ENCODE measurements at places on chromosomes 6 and 20. TPM values are rescaled to one million over a fixed set of nuclear protein-coding genes. Genes with fewer than 3 reads are reported as not detected.
A peak's percentile ranks its signal among the peaks of the same experiment; 100 is the strongest.

GRCh38 chr6:11803591-11803971 lies 25.0 kb upstream of the ADTRP start:
- no peak for DNase-seq

- DNase-seq, result no peak
These were observed 62.6 kb downstream of the CBFA2T2 start for GRCh38 chr20:33552519-33552918.

- no peak for DNase-seq
These were observed 1.9 kb downstream of the SMPD2 start for GRCh38 chr6:109442393-109442924.

DNA sequence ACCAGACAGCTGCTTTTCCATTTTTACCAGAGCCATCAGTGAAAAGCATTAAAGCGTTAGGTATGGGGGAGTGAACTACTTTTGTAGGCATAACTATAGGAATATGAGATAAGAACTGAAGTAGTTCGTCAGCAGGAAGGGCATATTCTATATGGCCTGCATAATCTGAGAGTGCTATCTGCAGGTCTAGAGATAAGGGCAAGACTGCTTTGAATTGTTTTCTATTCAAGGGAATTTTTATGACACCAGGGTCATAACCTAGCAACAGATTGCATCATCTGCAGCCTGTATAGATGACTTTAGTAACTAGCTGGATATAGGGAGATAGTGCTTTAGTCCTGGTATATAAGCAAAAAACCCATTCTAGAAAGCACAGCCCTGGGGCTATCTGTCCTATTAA lies 437.3 kb upstream of the HTR1E start:
- no peak for DNase-seq

- no peak for DNase-seq
These were observed 116.9 kb downstream of the TTLL2 start for GRCh38 chr6:167441715-167442206.

GRCh38 chr6:35343092-35343834 lies 905 bp downstream of the PPARD start:
- DNase-seq, result no peak

DNA sequence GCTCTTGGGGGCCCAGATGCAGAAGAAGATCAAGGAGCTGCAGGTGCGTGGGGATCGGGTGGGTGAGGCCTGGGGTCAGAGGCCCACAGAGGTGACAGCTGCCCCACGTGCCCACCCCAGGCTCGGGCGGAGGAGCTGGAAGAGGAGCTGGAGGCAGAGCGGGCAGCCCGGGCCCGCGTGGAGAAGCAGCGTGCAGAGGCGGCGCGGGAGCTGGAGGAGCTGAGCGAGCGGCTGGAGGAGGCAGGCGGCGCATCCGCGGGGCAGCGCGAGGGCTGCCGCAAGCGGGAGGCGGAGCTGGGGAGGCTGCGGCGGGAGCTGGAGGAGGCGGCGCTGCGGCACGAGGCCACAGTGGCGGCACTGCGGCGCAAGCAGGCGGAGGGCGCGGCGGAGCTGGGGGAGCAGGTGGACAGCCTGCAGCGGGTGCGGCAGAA lies 41.5 kb downstream of the MYH7B start:
- no peak for DNase-seq

GRCh38 chr6:80528115-80528514 lies 421.6 kb downstream of the BCKDHB start:
- no peak for DNase-seq

DNA sequence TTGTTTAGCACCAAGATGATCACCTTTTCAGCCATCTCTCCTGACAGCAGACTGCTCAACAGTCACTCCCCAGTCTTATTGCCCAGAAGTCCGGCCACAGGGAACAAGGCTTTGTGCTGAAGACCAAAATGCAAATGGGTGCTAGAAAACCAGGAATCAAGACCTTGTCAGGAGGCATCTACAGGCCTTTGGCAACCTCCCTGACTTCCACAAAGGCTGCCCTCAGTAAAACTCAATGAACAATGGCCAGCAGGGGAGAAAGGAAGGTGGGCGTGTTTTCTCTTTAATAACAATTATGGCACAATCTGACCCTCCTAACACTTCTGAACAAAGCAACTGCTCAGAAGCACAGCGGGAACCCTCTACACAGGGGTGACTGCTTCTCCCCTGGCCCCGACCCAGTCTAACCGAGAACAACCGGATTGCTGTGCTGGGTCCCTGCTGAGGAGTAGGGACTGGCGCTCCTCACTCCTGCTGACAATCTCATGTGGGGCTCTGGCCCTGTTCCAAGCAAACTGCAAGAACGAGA lies 41.6 kb downstream of the PLCG1 start:
- DNase-seq, result no peak

GRCh38 chr6:24148154-24148570 lies 22.1 kb downstream of the NRSN1 start:
- DNase-seq, result no peak

- DNase-seq, result no peak
These were observed 94.6 kb upstream of the MAN1A1 start for GRCh38 chr6:119443993-119444641.

DNA sequence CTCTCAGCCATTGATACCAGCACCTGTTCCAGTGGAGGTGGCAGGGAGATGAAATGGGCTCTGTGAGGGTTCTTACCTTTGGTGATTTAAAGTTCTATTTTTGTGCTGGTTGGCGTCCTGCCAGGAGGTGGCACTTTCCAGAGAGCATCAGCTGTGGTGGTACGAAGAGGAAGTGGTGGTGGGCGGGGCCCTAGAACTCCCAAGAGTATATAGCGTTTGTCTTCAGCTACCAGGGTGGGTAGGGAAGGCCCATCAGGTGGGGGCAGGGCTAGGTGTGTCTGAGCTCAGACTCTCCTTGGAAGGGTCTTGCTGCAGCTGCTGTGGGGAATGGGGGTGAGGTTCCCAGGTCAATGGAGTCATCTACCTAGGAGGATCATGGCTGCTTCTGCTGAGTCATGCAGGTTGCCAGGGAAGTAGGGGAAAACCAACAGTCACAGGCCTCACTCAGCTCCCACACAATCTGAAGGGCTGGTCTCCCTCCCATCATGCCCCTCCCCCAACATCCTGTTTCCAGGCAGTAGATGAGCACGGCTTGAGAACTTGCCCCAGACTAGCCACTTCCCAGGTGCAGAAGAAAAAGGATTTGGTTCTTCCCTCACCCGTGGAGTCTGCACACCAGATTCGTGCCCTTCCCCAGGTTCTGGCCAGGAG lies 46.6 kb downstream of the MOXD1 start:
- DNase-seq, result peak; percentile 82

- DNase-seq, result no peak
These were observed 868.9 kb downstream of the EPHA7 start for GRCh38 chr6:92550501-92550900.

GRCh38 chr6:63403725-63404124 lies 83.9 kb upstream of the LGSN start:
- no peak for DNase-seq

GRCh38 chr6:147750413-147750812 lies 241.9 kb downstream of the SAMD5 start:
- no peak for DNase-seq

DNA sequence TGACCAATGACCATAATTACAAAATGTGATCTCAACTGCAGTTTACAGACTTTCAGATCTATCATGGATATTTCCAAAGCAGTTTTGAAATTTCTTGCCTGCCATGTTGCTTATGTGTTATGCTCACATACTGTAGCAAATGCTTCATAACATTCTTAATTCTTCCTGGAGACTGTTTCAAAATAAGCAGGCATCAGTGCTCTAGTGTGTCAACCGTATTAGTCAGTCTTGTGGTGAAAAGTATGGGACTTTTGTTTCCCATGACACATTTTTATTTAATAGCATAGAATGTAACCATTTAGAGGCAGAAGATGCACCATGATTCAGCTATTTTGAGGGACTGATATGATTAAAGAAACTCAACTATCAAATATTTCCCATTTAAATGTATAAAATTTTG lies 1.7 kb downstream of the POPDC3 start:
- DNase-seq, result peak; percentile 88

DNA sequence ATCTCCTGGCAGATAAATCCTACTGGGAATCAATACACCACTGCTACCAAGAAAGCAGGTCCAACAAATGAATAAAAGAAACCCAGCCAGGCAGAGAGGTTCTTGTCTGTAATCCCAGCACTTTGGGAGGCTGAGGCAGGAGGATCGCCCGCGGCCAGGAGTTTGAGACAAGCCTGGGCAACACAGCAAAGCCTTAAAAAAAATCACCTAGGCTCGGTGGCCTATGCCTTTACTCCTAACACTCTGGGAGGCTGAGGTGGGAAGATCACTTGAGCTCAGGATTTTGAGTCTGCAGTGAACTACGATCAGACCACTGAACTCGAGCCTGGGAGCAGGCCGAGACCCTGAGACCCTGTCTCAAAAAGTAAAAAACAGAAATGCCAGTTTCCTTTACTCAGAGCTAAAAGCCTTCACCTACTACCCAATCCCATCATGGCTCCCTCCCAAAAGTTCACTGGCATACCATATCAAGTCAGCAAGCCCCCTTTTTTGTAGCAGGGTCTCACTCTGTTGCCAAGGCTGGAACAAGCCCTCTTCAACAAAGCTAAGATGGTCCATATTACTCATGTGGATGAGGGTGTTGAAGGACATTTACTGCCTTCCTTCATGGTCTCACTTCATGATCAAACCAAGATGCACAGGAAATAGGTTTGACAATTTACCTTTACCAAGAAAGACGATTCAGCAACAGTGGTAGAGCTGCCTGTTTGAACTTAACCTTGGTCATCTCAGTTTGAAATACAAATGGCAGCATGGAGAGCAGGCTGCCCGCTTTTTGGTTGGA lies 5.3 kb downstream of the SNX5 start:
- DNase-seq, result no peak

- DNase-seq, result peak; percentile 86
These were observed 63.0 kb downstream of the PTPN1 start for GRCh38 chr20:50572938-50573777.

- no peak for DNase-seq
These were observed 2.1 kb downstream of the ZNF341 start for GRCh38 chr20:33733654-33734576.

DNA sequence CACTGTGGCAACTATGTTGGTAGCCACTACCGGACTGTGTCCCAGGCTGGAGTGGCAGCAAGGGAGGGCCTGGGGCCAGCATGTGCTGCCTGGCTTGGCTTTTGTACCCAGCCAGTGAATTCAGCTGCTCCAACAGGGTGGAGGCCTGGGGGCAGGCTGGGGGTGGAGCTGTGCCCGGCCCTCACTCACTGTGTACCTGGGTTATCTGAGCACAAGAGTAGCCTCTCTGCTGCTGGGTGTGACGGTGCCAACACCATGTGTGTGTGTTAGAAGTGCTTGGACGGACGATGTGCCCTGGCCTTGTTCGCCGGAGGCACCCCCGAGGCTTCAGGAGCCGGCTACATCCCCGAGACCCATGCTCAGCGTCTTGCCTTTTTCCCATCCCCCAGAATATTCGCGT lies 49.2 kb downstream of the EFCAB8 start:
- DNase-seq, result no peak

DNA sequence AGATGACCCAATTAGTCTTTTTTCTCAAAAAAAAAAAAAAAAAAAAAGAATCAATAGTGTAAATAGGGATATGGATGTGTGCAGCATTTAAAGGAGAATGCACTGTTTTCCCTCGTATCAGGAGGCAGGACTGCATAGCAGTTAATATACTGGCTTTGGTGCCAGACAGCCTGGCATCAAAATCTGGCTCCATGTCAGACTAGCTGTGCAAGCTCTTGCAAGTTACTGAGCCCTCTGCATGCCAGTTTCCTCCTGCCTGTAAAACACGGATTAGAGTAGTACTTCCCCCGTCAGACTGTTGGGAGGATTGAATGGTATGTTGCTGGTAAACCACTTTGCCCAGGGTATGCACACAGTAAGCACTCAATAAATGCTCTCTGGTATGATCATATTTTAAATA lies 594.2 kb upstream of the CHD6 start:
- no peak for DNase-seq

Gene RFX6
- total RNA-seq, result not detected

Gene TRIM40
- not detected for total RNA-seq

Gene HECA
- 7.4 TPM for total RNA-seq

Gene STXBP5
- total RNA-seq, result 28.0 TPM

Gene BPIFB2
- not detected for total RNA-seq

Gene SRPK1
- total RNA-seq, result 72.3 TPM

Gene PSMB9
- total RNA-seq, result 16.5 TPM

Gene XKR7
- not detected for total RNA-seq

Gene PNLDC1
- not detected for total RNA-seq

Gene GABRR2
- total RNA-seq, result 0.10 TPM

Gene SLC4A11
- total RNA-seq, result 1.1 TPM
